ENCODE measurements at places on chromosomes 16 and 17.

DNA sequence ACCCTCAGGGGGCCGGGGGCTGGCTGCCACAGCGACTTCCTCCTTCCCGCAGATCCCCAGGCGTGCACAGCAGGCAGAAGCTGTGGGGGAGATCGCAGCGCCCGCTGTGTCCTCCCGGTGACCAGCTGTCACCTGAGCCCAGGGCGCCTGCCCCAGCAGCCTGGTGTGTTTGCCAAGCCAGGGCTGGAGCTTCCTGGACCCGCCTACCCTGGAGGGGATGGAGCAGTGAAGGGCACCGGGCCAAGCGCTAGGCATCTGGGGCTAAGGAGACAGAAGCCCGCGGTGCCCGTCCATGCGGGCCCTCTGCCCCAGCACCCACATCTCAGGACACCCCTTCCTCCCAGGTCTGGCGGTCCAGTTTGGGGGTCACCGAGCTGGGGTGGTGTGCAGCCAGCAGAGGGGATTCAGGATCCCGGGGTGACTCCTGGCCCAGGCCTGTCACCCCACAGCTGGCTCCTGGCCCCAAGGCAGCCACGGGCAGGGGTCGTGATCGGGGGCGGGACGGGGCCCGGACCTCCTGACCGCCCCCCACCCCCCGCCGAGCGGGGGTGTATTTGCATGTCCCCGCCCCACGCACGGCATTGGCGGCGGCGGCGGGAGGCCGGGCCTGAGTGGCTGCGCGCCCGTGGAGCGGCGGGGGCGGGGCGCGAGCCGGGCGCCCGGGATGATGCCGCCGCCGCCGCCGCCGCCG lies at the start of gene RAB26:
Gene RAB26 (plus strand): TSS at position 645 of the 691 bp plus-strand sequence. CDS start 159 bp downstream, outside the sequence.
- peak; percentile 47 for DNase-seq

DNA sequence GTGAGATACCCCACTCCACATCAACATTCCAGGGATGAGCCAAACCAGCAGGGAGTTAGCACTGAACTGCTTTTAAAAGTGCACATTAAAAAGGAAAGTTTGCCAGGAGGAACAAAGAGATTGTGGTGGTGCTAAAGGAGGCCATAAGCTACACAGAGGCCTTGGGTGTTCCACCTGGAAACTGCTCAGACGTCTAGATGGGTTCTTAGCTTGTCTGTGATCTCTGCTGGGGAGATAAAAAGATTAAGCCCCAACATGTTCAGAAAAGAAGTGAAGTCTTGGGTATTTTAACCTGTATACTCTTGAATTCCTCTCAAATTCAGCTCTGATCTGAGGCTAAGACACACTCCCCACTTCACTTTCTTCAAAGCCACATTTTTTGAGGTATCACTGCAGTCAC lies 10.4 kb downstream of the HAS3 start:
- no peak for DNase-seq

- DNase-seq, result no peak
Observed at GRCh38 chr17:55889271-55889670, 138.4 kb downstream of the PCTP start.

GRCh38 chr16:64440421-64440831 lies 681.4 kb downstream of the CDH11 start:
- no peak for DNase-seq

- DNase-seq, result no peak
Observed at GRCh38 chr17:72162569-72162968, 41.7 kb downstream of the SOX9 start.

- no peak for DNase-seq
Observed at GRCh38 chr16:23974223-23974622, 138.4 kb downstream of the PRKCB start.

- DNase-seq, result no peak
Observed at GRCh38 chr17:80783971-80784370, 207.7 kb upstream of the CHMP6 start.

GRCh38 chr17:48283411-48283810 lies 146.6 kb downstream of the SKAP1 start:
- DNase-seq, result no peak

GRCh38 chr16:50665128-50665878 lies 15.8 kb downstream of the SNX20 start:
- DNase-seq, result no peak

GRCh38 chr17:49117587-49118230 lies 14.9 kb upstream of the B4GALNT2 start:
- DNase-seq, result no peak

DNA sequence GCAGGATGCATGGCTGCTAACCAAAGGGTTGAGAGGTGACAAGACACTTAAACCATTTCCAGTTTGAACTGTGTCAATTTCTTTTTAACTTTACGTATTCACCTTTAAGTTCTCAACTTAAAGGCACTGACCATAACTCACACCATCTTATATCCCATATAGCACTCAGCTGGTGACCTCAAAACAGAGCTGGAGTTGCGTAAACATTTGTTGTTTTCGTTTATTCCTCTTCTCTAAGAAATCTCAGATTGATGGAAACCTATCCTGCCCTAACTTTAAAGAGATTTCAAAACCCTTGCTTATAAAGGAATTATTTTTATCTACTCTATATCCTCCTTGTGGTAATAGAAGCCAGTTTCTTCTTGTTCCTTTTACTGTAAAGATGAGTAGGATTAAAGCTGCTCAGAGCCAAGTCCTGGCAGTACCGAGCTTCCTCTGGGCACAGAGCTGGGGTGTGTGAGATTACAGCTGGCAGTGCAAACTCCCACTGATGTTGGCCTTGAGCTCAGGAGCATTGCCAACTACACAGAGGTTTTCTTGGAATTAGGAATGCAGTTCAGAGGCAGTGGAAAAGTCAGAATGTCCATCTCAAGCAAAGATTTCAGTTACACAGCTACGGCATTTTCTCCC lies 1.3 kb downstream of the KCTD2 start:
- DNase-seq, result no peak

DNA sequence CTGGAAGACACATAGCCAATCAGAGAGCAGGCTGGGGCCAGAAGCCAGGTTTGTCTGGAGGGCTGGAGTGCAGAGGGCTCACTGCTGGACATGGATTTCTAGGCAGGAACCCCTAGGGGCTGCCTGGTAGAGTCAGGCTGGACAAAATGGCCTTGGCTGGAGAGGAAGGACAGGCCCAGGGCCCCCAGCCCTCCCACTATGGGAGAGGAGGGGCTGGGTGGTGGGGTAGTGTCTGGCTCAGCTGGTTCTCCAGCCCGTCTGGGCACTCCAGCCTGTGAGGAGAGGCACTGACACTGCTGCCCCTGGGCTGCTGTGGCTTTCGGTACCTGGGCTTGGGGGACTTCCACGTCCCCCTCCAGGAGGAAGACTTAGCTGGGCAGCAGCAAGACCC lies 21.7 kb upstream of the DOK4 start:
- DNase-seq, result no peak

DNA sequence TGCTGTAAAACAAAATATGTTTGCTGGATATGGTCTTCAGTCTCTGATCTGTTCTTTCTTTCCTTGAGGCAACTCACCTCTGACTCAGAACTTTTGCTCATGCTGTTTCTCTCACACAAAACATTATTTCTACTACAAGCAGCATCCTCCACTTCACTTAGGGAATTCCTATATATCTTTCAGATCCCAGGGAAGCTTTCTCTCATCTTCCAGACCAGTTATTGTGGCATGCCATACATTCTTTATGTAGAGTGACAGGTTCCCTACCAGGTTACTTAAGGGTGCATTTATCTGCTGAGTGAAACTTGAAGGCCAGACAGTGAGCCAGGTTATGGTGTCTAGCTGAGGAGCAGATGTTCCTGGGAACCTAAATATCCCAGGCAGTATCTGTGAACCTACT lies 1226.0 kb downstream of the CDH8 start:
- no peak for DNase-seq

DNA sequence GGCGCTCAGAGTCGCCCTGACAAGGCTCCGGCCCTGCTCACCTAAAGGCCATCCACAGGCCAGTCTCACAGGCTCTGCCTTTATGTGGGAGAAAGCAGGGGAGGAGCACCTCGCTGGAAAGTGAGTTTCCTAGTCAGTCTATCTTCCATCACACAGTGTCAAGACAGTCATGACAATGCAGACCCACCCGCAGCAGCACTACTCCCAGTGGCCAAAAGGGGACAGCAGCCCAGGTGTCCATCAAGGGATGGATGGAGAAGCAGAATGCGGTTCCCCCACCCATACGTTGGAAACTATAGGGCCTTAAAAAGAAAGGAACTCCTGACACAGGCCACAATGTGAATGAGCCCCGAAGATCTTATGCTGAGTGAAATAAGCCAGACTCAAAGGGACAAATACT lies 226.8 kb downstream of the ENGASE start:
- no peak for DNase-seq

DNA sequence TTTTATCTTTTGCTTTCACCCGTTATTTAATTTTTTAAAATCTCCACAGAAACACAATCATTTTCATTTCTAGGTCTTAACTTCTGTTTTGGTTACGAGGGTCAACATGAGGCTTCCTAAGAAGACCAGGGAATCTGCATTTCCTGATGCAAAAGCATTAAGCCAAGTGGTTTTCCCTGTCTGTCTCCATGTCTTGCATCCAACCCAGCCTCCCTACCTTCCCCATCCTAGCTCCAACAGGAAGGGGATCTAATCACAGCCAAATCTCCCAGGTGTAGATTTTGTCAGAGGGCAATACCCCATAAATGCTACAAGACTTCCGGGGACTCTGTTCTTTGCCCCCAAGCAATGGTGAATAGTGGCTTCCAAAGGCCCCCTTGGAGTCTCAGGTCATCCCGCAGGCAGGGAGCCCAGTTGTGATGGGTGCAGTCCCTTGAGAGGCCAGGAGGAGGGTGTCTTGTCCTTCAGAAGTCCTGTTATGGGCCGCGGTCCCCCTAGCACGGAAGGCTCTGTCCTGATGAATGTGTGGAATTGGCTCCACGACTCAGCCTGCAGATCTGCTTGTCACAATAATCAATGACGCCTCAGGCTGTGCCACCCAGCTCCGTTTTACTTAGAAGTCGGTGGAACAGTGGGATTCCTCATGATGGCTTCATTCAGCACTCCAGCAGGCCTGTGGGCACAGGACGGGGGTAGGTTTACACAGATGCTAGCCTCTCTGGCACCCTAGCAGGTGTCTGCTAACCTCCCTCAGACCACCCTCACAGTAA lies 141.1 kb downstream of the RGS9 start:
- peak; percentile 31 for DNase-seq

GRCh38 chr16:50879873-50880695 lies 138.2 kb downstream of the CYLD start:
- no peak for DNase-seq

- no peak for DNase-seq
Observed at GRCh38 chr16:25184771-25185170, 32.0 kb upstream of the AQP8 start.

GRCh38 chr17:77968788-77969187 lies 10.3 kb downstream of the TNRC6C start:
- DNase-seq, result no peak

DNA sequence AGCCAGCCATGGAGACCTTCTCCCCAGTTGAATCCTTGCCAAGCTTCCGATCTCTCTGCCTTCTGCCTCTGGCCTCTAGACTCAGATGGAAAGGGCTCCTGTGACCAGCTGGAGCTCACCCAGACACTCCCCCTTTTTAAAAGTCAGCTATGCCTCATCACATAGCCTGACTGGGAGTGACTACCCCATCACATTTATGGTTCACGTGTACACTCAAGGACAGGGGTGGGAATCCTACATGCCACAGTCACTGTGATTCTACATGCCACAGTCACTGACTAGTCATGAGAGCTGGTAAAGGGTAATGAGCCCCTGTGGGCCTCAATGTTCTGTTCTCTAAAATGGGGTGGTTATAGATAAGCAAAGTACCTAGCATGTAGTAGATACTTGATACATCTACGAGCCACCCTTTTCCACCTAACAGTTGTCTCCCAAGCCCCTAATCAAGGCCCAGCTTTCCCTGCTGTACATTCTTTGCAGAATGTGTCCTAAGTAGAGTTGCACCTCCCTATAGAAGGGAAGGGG lies 85.1 kb downstream of the RGS9 start:
- DNase-seq, result no peak

DNA sequence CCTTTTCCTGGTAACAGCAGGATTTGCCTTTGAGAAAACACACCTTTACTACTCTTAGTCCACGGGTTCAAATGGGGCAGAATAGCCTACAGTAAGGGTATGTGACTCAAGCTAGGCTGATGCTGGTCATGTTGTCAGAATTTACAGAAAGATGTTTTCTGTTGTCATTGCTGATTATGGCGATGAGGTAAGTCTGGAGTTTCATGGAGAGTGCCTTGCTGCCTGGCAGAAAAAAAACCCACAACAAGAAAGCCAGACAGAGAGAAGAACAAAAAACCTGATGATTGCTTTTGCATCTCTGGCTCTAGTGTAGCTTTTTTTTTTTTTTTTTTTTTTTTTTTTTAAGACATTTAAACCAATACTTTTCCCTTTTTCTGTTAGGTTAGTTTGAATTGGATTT lies 47.9 kb downstream of the SLC6A4 start:
- DNase-seq, result no peak

DNA sequence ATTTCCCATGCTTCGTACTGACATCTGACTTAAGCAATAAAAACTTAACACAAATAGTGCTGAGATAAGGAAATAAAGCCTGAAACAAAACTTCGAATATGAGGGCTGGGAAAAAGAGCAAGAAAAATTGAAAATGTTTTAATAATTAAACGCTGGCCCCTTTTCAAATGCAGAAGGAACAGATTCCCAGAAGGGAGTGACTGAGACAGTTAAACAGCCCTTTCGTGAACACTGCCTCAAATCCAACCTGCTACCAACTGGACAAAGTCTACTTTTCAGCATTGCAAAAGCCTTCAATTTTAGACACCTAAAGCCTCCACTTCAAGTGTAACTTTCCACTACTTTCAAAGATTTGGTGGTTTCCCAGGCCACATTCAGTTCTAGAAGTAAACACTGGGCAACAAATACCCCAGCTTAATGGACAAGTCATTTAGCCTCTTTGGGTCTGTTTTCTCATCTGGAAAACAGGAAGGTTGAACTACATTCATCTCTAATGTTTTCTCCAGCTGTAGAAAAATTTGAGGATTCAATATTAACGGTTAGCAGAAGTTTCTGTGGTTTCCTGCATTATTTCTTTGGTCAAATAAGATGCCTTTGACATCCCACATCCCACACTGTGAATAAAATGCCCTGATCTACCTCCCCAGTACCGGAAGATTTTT lies 11.8 kb downstream of the RFFL start:
- no peak for DNase-seq

DNA sequence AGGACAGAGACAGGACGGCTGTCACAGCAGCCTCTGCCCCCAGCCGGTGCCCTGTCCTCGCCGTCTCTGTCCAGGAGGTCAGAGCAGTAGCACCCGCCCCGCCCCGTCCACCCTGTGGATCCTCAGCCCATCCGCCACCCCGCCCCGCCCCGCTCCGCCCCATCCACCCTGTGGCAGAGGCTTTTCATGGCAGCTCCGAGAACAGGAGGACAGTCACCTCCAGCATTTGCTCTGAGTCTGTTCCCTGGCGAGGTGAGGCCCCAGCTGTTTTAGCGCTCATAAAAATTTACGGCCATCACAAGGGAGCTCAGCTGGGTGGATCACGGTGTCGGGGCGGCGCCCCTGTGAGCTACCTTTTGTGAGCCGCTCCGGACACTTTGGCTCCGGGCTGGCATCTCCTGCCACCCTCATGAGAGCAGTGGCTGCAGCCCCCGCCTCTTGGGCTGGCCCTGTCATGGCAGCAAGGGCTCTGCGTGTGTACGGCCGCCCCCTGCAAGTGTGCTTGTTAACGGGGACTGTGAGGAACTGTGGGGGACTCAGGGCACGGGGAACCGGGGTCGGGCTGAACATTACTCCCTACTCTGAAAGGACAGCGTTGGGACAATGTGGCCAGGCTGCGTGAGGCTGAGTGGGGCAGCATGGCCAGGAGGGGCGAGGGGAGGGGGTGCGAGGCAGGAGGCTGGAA lies 32.3 kb upstream of the GNG13 start:
- DNase-seq, result no peak

- DNase-seq, result no peak
Observed at GRCh38 chr16:54923055-54923473, 7.6 kb upstream of the IRX5 start.

Data from left renal pelvis (tissue), 4 donors.